Mesenchymal stem cell (in vitro differentiated cells and primary cell): ENCODE measurements at places on chromosomes 7 and 10.

DNA sequence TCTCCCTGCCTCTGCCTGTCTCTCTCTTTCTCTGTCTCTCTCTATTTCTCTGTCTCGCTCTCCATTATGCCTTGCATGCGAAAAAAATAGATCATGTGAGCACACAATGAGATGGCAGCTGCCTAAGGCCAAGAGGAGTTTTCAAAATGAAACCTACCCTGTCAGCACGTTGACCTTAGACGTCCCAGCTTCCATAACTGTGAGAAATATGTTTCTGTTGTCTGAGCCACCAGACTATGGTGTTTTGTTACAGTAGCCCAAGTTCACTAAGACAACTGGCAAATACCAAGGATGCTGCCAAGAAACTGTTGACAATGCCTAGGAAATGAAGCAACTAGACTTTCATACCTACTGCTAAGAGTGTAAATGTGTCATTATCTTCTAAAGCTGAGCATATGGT is 70.6 kb upstream of the PLXDC2 start:
- DNase-seq = no peak

GRCh38 chr7:35714862-35715261 is 19.9 kb upstream of the HERPUD2 start:
- no peak for DNase-seq

- no peak for DNase-seq
Observed at GRCh38 chr7:95097291-95097690, 189.9 kb downstream of the PPP1R9A start.

GRCh38 chr7:4876586-4876985 is 6.9 kb downstream of the RADIL start:
- DNase-seq = no peak

GRCh38 chr7:26857506-26858240 is 6.7 kb downstream of the SKAP2 start:
- peak; percentile 42 for DNase-seq

GRCh38 chr7:38438970-38439369 is 165.5 kb upstream of the TARP start:
- DNase-seq = no peak

DNA sequence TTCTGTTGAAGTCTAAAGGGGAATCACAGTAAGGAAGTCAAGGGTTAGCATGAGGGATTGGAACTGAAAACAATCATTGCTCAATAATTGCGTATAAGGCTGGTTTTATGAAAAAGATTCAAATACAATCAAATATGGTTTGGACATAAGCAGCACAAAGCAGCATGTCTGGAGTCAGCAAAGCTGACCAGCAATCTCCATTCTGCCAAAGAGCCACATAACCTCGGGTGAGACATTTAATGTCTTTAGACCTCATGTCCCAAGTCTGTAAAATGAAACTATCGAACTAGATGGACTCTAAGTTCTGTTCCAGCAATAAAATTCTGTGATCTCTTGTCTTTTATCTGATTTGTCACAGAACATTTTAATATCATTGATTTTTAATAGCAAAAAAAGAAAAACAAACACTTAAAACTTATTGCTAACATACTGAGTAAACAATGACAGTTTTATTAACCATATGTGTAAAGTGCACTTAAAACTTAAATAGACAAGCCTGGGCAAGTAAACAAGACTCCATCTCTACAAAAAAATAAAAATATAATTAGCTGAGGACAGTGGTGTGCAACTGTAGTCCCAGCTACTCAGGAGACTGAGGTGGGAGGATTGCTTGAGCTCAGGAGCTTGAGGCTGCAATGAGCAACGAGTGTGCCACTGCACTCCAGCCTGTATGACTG is 217.0 kb downstream of the MAGI2 start:
- no peak for DNase-seq

DNA sequence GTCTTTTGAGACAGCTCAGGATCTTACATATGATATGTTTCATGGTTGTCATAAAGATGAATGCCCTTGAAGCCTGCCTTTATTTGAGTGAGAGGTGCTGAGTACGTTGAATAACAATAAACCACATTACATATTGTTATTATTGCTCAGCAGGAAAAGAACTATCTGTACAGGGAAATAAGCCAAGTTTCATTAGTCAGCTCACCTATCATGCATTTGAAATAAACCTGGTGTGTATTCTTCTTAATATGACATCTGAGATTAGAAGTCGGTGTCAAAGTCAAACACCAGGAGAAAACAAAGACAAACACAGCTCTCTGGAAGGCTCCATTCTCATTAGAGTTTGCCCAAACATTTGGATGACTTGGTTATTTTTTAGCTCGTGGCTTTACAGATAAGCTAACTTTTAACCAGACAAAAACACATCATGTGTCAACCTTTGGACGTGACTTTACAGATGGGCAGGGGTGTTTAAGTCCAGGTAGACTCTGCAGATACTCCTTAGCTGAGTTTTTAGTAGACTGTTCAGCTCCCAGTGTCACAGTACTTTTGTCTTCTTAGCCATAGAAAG is 71.2 kb upstream of the AOAH start:
- DNase-seq = no peak

GRCh38 chr10:43424416-43424815 is 12.5 kb upstream of the ZNF487 start:
- no peak for DNase-seq

DNA sequence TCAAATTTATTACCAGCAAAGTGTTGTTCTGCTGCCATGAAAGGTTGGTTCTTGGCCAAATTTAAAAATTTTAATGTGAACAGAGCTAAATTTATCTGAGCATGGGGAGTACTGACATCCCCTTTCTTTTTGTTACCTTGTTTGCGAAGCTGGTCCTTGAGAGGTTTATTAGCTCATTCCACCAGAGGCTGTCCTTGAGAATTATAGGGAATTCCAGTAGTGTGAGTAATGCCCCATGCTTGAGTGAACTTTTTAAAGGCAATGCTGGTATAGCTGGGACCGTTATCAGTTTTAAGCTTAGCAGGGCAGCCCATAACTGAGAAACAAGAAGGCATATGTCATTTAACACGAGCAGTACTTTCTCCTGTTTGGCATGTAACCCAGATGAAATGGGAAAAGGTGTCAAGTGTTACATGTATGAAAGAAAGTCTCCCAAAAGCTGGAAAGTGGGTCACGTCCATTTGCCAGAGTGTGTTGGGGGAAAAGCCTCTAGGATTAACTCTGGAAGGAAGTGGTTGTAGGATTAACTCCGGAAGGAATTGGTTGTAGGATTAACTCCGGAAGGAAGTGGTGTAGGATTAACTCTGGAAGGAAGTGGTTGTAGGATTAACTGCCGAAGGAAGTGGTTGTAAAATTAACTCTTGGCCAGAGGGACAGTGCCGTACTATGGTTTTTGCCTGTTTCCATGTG is 37.3 kb upstream of the AKR1C2 start:
- peak; percentile 26 for DNase-seq

DNA sequence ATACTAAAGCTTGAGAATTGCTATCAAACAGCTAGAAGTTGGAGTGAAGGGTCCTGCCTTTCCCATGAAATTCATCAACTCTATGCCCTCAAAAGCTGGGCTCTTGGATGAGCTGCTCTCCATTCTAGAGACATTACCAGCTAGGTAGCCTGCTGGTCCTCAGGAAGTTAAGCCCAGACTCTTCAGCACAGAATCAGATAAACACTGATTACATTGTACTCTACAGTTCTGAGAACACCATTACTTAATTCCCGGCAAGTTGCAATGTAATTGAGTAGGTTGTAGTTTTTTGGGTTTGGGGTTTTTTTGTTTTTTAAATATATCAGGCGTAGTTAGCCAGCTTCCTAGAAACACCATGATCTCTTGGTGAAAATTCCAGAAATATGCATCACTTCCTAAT is 84.1 kb upstream of the PIK3CG start:
- no peak for DNase-seq

GRCh38 chr7:17769918-17770317 is 170.4 kb downstream of the SNX13 start:
- DNase-seq = peak; percentile 74

GRCh38 chr7:131300572-131301466 is 26.9 kb upstream of the MKLN1 start:
- no peak for DNase-seq

GRCh38 chr10:9382533-9382866 is 1328.0 kb downstream of the GATA3 start:
- DNase-seq = no peak

DNA sequence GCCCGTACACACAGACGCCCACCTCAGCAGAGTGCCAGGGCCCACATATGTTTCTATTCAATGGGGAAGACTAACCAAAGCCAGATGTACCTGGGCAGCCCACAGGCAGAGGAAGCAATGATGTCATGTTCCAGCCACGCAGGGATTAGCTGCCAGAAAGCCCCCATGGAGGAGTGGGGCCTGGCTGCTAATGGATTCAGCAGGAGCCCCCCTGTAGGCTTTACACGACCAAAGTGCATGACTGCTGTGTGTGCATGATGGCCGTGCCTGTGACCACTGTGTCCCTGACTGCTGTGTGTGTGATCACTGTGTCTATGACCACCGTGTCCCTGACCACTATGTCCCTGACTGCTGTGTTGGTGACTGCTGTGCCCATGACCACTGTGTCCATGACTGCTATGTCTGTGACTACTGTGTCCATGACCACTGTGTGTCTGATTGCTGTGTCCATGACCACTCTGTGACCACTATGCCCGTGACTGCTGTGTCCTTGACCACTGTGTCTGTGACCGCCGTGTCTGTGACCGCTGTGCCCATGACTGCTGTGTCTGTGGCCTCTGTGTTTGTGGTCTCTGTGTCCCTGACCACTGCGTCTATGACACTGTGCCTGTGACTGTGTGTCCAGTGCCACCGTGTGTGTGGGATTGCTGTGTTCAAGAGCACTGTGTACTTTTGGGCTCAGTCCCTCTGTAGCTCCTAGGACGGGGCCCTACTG is 409.3 kb downstream of the RPS24 start:
- DNase-seq = no peak

DNA sequence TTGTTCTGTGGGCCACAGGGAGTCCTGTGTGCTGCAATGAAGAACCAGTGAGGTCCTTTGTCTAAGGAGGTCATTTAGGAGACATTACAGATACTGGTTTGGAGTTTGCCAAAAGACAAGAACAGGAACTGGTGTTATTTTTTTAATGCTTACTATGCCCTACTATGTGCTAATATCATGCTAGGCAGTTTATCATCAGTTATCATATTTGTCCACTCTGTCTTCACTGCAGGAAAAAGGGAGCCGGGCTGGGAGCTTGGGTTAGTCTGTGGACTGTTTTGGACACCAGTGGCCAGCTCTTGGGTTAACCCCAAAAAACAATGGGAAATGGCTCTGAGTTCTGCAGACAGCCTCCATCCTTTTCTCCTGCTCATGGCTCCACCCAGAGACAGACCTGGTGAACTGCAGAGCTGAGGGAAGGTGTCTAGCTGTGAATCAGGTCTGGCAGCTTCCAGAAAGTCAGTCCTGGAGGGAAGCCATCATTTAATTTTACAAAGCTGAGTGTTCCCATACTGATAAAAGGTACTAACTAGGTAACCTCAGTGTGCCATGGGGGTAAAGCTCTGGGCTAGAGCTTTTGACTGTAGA is 101.2 kb upstream of the ZNF746 start:
- DNase-seq = peak; percentile 28

DNA sequence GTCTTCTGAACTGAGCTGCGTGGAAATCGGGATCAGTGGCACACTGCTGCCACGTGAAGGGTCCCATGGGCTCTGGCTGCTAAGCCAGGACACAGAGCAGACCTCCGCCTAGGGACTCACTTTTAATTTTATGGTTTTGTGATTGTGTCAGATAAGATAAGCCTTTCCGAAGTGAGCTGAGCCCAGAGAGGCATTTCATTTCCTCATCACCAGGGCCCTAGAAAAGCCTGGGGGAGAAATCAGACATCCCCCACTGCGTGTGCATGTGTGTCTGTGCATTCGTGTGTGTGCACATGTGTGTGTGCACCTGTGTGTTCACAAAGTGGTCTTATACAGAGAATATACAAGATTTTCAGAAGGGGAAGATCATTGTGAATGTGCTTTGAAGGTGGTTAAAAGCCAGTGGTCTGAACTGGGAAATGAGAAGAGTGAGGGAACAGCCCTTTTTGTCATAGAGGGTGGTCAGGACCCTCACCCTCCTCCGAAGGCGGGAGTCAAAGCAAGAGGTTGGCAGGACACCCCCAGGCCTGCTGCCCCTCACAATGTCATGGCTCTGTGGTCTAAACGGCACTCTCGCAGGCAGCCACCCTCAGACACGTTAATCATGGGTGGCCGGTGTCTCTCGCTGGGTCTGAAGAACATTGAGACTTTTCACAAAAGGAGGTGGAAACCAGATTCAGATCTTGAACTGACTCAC is 176.1 kb upstream of the PFKP start:
- DNase-seq = no peak

GRCh38 chr10:70241081-70241480 is 7.9 kb upstream of the PPA1 start:
- no peak for DNase-seq

- DNase-seq = peak; percentile 27
Observed at GRCh38 chr10:102801978-102802377, 35.2 kb downstream of the CYP17A1 start.

DNA sequence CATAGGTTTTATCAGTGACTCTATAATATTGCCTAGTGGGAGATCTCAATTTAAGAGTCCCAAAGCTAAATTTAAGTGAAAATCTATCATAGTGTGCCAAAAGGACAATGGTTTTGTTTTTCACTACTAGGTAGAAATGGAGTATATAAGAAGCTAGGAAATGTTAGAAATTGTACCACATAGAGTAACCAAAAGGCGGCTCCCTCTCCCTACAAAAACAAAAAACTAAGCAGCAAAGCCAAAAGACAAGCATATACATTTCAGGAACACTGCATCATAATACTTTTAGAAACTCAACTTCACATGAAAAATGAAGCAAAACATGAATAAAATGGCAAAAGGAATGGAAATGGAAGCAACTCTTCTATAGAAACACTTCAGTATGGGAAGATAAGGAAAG is 271.6 kb downstream of the CACNA2D1 start:
- no peak for DNase-seq

DNA sequence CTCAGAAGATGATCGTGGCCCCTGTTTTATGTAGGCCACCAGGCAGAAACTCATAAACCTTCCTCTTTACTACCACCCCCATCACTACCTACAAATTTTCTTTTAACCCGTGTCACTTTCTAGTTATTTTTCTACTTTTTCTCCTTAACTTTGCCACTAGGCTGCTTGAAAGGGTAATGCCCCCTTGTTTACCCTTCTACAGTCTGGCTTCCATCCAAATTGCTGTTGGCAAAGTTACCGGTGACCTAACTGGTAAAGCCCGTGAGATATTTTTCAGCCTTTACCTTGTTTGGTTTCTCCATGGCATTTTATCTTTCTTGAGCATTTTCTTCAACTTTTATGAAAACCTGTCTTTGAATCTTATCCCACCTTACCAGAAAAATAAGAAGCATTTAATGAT is 153.0 kb downstream of the WNT2 start:
- DNase-seq = no peak

GRCh38 chr10:72038458-72039001 is 49.8 kb downstream of the SPOCK2 start:
- DNase-seq = peak; percentile 51

- DNase-seq = no peak
Observed at GRCh38 chr10:78787125-78787524, 281.6 kb upstream of the ZMIZ1 start.

DNA sequence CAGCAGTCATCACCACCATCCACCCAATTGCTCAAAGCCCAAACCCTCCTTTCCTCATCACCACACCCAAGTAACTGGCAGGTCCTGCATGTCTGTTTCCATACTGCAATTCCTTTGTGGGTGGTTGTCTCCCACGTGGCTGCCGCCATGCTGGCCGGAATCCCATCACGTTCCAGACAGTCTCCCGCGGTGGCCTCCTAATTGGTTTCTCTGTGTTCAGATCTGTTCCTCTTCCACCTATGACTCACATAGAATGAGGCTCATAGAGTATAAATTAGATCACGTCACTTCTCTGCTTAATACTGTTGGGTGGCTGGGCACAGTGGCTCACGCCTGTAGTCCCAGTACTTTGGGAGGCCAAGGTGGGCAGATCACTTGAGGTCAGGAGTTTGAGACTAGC is 813.0 kb downstream of the TYW1 start:
- DNase-seq = no peak
